Astrocyte (in vitro differentiated cells and primary cell): ENCODE measurements at places on chromosomes 7 and 10. TPM values are rescaled to one million over a fixed set of nuclear protein-coding genes. Genes with fewer than 3 reads are reported as not detected.

PON1 gene
- 0.99 and 1.00 TPM in 2 replicates for total RNA-seq

NPFFR1 gene
- not detected in 2 replicates for total RNA-seq

ITIH5 gene
- total RNA-seq, result 3.7 and 4.0 TPM in 2 replicates

NUTM2B gene
- 0.70 TPM in 1 of 2 replicates, not detected in the other for total RNA-seq

SLC16A12 gene
- 0.31 and 0.59 TPM in 2 replicates for total RNA-seq

TRIM74 gene
- total RNA-seq, result 0.79 and 0.91 TPM in 2 replicates

USP6NL gene
- total RNA-seq, result 15.1 and 16.6 TPM in 2 replicates

DPYSL4 gene
- 25.8 and 26.1 TPM in 2 replicates for total RNA-seq

DNA sequence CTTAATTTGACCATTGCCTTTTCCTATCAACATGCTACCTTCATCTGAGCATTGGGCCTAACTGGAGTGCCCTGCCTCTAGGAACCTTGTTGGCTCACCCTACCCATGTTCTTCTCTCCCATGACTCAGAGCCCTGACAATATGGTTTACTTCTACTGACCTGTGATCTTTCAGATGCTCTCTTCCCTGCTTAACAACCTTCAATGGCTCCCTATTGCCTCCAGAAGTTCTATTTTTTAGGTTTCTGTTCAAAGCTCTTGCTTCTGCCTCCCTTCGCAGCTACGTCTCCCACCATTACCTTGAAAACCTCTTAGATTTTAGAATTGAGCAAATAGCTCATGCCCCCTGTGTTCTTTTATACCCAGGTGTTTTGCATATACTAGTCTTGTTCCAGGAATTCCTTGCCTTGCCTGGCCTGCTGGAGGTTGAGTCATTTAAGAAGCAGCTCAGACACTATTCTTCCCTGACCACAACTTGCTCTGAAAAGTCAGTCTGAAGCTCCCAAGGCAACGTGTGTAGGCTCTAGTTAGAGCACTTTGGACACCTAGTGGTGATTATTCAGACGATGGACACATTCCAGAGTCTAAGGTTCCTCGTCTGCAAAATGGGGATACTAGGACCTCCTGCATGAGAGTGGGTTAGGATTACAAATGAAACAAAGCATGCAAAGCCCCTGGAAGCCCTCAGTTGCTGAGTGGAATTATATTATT lies 64.4 kb upstream of the EMX2 start:
- peak; percentile 86 for DNase-seq

DNA sequence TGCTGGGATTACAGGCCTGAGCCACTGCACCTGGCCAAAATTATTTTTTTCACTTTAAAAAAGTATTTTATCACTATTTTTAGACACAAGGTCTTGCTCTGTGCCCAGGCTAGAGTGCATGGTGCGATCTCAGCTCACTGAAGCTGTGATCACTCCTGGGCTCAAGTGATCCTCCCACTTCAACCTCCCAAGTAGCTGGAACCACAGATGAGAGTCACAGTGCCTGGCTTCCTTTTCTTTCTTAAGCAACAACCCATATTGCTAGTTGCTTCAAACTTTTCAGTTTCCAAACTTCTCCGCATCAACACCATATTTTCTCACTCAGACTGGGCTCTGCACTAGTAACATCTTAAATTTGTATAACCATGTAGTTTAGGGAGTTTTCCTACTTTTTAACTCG lies 9.5 kb upstream of the SMC3 start:
- DNase-seq, result no peak

- no peak for DNase-seq
Observed at GRCh38 chr7:30709549-30709948, 27.3 kb upstream of the CRHR2 start.

- DNase-seq, result no peak
Observed at GRCh38 chr7:131106681-131107336, 220.9 kb upstream of the MKLN1 start.

DNA sequence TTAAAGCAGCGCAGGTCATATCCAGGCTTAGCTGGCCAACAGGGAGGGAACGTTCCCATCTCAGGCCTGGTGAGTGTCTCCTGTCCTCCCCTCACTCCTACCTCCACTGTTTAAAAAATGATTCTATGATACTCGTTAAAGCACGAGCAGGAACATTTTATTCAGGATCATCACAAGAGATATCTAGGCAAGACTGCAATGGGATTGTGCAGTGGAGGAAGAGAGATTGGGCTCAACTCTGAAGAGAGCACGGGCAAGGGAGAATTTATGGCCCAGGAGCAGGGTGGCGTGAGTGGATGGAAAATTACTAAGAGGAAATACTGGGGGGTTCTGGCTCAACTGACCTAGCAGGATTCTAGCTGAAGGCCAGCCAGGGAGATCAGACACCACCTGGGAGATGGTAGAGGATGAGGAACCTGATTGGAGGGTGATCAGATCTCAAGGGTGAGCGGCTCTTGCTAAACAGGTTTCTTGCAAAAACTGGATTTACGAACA lies 9.0 kb upstream of the HSPB1 start:
- no peak for DNase-seq

DNA sequence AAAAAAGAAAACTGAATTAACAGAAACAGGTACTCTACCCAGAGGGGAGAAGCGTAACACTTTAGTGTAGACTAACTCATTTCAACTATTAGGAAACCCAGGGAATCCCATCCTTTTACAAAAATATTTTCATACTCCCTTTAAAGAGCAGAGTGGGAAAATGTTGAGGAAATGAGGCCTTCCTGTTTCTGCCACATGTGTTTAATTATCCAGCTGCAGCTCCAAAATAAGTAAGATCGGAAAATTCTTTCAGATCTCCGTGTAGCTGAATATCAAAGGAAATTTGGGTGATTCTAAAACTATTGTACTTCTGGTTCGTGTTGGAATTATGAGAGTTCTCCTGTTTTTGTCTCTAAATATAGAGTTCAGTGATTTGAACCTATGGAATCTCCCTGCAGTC lies 58.0 kb upstream of the CAV2 start:
- no peak for DNase-seq

- no peak for DNase-seq
Observed at GRCh38 chr10:8403711-8404371, 349.4 kb downstream of the GATA3 start.
